ENCODE measurements at places on chromosomes 6 and 20.

- DNase-seq = no peak
These were observed 234.7 kb upstream of the FKBP1C start for GRCh38 chr6:62976566-62976965.

GRCh38 chr6:71349976-71350615 lies 61.5 kb downstream of the OGFRL1 start:
- DNase-seq = no peak

DNA sequence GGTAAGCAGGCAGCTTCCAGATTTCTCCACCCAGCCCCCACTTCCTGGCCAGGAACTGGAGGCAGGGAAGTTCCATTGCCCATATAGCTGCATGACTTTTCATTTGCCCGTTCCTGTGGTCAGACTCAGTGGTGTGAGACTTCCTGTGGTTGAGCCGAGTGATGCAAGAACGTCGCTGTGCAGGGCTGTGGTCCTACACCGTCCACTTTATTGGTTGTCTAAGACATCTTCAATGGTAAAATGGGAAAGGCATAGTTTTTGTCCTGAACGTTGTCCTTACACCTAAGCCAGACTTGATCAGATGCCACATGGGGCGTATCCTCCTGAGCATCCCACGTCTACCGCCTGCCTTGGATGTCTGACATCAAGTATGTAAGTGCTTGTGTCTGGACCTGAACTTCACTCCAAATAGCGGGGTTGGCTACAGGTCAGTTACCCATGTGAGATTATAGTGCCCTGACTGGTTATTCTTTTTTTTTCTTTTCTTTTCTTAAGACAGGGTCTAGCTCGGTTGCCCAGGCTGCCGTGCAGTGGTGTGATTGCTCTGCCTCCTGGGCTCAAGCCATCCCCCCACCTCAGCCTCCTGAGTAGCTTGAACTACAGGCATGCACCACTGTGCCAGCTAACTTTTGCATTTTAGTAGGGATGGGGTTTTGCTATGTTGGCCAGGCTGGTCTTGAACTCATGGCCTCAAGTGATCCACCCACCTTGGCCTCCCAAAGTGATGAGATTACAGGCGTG lies 25.9 kb upstream of the GTSF1L start:
- DNase-seq = no peak

- no peak for DNase-seq
These were observed 27.8 kb upstream of the JAG1 start for GRCh38 chr20:10701607-10702006.

DNA sequence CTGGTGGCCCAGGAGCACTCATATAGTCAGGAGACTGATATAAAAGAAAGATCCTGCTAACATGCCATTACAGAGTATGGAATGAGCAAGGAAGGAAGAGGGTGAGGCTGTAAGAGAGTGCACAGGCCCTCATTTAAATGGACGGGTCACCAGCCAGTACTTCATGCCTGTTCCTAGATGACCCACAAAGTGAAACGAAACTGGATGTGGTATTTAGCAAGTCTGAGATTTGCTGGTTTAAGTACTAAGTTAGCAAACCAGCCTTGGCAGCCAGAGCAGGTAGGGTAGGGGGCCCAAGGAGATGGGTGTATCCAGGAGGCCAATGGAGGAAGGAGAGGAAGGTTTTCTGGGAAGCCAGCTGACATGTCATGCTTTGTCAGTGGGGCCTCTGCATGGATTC lies 15.9 kb downstream of the NT5E start:
- DNase-seq = no peak

DNA sequence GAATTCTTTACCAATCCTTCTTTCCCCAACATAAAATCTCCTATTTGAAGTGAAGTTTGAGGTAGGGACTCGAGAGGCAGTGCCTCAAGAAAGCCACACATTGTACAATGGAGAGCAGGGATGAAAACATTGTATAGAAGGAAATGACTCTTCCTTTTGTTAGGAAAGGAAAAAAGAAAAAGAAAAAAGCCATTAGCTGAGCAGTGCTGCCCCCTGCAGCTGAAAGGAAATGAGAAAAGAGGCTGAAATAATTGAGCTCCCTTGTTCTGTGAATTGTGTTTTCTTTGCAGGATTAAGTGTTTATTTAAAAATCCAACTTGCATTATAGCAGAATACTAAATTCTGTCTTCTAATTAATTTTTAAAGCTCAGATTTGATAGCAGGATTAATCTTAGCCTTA lies 162.9 kb upstream of the SASH1 start:
- peak; percentile 41 for DNase-seq

DNA sequence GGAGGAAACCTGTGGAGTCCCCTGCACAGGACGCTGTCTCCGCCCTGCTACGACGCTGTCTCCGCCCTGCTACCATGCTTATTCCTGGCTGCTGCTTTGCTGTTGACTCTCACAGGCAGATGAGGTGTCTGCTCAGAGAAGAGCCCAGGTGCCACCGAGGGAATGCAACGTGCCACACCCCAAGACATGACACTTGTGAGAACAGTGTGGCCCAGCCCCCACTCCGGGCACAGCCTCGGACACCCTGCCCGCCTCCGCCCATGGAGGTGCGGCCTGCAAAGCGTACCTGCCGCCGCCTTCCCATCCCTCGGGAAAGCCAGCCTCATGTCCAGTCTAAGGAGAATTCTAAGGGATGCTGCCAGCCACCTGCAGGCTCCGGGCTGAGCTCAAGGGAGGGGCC lies 15.6 kb upstream of the MRGBP start:
- DNase-seq = no peak

DNA sequence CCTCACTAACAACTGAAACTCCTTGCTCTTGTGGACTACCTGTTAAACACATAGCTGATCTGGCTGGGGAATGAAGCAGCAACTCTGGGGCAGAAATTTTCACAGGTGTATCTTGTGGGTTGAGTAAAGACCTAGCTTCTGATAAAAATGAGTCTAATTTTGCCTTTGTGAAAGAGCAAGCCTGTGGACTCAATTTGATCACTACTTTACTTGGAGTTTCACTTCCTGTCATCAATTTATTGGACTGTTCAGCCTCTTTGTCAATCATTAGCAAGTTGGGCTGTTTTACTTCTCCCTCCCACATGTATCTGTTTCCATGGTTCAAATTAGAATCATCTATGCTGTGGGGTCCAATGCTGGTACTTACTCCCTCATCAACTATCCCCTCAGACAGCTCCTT lies 29.6 kb upstream of the CRIP3 start:
- DNase-seq = no peak

DNA sequence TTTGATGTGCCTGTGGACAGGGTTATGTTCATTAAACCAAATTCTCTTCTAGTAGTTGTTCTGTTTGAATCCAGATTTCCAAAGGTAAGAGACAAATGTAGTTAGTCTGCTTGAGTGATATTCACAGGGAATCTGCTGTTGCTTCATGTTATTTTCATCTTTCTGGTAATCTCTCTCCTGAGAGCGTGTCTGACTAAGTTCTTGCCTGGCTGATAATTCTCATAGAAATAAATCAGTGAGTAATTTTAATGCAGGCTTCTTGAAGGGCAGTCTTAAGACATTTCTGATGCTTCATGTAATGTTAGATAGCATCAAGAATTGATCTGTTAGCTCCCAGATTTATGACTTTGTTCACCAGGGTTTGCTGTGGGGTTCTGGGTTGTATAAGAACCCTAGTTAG lies 54.2 kb downstream of the CTNNBL1 start:
- DNase-seq = no peak

GRCh38 chr6:90168693-90169131 lies 127.9 kb downstream of the BACH2 start:
- DNase-seq = no peak

DNA sequence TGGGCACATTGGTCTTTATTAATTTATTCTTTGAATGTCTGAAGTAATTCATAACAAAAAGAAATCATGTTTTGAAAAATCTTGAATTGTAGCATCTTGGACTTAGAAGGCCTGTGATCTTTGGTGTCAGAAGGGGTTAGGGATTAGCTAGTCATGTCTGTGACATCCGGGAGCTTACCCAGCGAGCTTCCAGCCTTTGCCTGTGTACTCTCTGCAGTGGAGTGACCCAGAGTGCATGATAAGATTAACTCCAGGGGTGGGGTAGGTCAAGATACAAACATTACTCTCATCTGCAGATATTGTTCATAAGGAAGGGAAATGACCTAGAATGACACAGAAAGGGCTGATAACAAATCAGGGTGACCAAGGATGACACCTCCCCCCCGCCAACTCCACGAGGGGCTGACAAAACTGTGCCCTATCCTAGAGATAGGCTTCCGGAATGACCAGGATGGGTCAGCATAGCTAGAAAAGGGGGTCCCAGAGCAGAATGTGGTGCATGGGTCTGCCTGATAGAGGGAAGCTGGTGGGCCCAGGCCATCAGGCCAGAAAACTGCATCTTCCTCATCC lies 56.6 kb upstream of the BLCAP start:
- no peak for DNase-seq

- DNase-seq = no peak
These were observed 659.4 kb downstream of the RFPL4B start for GRCh38 chr6:113006494-113006893.

DNA sequence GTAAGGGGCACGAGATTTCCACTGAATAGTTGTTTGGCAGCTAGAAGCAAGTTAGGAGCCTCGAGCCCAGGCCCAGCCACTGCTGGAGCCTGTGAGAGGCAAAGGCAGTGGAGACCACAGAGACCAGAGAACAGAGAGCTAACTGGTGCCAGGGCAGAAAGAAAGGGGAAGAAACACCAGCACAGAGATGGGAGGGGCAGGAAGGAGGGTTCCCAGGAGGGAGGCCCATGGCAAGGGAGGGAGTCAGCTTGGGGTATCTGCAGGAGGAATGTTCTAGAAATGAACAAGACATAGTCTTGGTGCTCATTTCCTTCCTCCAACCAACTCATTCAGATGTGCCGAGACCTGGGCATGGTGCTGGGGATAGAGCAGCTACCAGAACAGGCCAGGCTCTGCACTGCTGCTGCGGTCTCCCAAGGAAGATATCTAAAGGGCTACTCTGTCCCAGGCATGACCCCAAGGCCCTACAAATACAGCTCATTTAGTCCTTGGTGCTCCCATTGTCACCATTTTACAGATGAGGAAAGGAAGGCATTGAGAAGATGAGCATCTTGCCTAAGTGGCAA lies 10.7 kb downstream of the ANGPT4 start:
- no peak for DNase-seq

DNA sequence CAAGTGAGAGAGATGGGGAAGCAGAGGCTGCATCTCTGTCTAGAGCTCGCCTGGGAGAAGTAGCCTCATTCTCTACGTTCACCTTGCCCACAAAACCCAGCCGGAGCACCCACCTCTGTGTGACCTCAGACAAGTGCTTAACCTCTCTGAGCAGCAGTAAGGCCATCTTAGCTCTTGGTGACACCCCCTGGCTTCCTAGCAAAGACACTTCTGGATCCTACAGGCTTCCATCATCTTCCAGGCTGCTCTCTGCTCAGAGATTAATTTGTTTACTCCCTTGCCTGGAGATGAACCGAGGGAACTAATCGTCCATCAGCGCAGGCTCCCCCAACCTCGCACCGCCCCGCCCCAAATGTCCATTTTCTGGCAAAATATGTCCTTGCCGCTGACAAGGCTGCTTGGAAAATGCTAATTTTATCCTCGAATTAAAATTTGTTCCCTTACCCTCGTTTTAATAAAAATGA lies 24.0 kb upstream of the CTNNBL1 start:
- no peak for DNase-seq

DNA sequence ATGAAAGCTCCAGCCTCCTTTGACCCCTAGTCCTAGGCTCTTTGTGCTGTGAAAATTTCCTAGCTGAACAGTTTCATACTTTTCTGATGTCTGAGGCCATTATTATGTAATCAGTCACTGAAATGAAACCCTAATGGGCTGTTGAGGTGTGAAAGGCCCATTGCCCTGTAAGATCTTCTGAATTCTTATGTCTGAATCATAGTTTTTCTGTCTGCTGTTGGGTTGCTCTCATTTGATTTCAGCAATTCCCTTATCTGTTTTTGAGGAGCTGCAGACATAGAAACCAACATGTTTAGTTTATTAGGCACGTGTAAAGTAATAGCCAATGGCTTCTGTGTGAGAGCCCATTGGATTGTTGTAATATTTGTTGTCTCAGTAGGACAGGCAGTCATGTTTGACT lies 118.1 kb downstream of the EYA4 start:
- DNase-seq = no peak

DNA sequence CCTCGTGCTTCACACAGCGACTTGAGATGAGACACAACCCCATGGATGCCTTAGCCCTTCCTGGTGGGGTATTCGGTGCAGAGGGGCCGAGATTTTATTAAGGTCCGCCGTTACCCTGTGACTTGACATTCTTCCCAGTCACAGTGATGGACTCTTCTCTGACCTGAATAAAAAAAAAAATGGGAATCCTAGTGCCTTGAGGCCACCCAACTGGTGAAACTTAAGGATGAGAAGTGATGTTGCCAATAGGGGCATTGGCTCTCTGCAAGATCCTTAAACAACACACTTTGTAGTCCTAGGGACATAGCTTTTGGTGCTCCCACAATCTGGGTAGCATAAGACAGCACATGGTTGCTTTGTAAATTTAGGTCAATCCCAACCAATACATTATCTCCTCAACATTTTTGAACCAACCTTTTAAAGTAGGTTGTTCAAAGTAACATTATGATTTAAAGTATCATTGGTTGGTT lies 814 bp upstream of the ADNP start:
- no peak for DNase-seq

DNA sequence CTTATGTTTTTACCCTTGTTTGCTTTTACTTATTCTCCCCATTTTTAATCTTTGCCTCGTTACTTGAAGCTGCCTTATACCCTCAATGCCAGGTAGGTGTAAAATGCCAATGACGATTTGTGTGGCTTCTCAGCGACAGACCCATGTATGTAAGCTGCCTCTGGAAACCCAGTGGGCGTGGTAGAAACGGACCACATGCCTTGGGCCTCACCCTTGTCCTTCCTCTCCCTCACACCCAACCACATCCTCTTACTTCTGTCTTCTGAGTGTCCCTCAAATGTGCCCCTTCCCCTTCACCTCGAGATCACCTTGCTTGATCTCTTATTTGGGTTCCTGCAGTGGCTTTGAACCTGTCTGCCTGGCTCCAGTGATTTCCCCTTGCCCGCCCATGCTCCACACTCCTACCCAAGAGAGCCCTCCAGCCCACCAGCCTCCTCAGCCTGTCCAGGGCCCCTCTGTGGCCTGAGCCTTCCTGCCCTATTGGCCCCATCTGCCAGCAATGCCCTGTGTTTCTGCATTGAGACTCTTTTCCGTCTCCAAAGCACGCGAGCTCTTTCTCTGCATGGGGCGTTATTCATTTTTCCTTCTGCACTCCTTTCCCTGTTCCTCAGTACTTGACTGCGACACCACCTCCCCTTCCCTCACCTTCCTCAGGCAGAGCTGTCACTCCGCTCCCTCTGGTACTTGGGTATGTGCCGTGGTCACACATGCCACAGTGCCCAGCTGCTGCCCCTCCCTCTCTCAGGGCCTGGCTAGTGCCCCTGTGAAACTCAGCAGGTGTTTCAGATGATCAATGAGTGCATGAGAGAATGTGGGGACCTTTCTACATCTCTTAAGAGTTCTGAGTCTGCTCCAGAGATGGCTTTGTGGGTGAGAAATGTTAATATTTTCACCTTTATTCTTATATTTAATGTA lies 115.4 kb downstream of the SLX4IP start:
- no peak for DNase-seq

GRCh38 chr20:59102841-59103299 lies 60.3 kb upstream of the PRELID3B start:
- no peak for DNase-seq

GRCh38 chr6:166572370-166573261 lies 13.9 kb downstream of the RAMACL start:
- no peak for DNase-seq

All from neural crest cell (in vitro differentiated cells).